ENCODE measurements at places on chromosomes 3 and 15.
A peak's percentile ranks its signal among the peaks of the same experiment; 100 is the strongest.

- DNase-seq = no peak
These were observed 161.9 kb downstream of the PLCL2 start for GRCh38 chr3:17046623-17047022.

GRCh38 chr15:86383611-86384010 lies 303.9 kb downstream of the AGBL1 start:
- no peak for DNase-seq

- peak; percentile 17 for DNase-seq
These were observed 27.0 kb downstream of the TM4SF4 start for GRCh38 chr3:149501524-149501923.

- no peak for DNase-seq
These were observed 46.4 kb downstream of the FAM81A start for GRCh38 chr15:59484399-59484798.

DNA sequence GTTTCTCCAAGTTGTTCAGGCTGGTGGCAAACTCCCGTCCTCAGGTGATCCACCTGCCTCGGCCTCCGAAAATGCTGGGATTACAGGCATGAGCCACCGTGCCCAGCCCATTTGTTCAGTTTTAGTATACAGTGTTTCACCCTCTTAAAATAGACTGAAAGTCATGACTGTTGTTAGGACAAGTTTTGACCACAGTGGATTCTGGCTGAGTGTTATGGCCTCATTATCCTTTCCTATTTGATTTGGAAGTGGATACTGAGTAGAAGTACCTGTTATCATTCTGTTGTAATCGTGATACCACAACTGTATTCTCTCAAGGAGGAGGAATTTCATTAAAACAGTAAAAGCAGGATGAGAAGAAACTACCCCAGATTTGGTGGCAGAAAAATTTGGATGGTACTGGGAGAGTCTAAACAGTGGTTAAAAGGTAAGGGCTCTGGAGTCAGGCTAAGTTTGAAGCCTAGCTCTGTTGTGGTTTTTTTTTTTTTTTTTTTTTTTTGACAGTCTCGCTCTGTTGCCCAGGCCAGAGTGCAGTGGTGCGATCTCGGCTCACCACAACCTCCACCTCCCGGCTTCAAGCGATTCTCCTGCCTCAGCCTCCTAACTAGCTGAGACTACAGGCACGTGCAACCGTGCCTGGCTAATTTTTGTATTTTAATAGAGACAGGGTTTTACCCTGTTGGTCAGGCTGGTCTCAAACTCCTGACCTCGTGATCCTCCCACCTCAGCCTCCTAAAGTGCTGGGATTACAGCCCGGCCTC lies 2.6 kb downstream of the MAP2K1 start:
- DNase-seq = no peak
